Ovary (tissue), 10 donors: ENCODE measurements at places on chromosomes 11 and 22.

DNA sequence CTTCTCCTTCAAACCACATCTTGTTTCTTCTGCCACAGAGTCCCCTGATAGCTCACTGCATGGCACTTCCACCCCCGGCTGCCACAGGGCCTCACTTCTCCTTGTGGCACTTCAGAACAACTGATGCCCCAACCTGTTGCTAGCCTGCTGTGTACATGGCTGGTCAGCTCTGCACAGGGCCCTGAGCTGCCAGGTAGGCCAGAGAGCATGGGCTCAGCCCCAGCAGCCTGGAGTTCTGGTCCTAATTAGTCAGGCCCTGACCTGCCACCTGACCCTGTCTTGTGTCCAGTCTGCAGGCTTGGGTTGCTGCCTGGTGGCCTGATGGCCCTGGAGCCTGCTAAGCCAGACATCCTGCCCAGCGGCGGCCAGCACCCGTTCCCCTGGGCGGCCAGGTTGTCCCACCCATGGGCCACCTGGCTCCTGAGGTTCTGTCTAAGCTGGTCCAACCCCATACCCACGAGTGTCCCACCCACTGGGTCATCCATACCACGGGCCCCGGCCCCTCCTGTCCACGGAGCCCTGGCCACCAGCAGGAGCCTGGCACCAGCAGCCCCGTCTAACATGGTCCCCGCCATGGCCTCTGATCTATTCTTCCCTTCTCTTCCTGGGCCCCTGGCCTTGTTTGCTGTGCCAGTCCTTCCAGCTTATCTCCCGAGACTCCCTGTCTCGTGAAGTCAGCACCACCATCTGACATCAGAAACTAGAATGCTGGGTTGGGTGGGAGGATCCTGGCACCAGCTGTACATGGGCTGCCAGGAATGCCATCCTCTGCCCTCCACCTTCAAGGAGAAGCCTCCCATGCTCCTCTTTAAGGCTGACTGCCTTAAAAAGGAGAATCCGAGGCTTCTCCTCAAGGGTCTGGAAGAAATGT, 3.1 kb upstream of the CERK start:
- no peak for DNase-seq

- no peak for DNase-seq
These were observed 49.8 kb upstream of the SPATA19 start for GRCh38 chr11:133895061-133895479.

- peak; percentile 63 for DNase-seq
These were observed 878 bp downstream of the RRAS2 start for GRCh38 chr11:14357881-14358728.

DNA sequence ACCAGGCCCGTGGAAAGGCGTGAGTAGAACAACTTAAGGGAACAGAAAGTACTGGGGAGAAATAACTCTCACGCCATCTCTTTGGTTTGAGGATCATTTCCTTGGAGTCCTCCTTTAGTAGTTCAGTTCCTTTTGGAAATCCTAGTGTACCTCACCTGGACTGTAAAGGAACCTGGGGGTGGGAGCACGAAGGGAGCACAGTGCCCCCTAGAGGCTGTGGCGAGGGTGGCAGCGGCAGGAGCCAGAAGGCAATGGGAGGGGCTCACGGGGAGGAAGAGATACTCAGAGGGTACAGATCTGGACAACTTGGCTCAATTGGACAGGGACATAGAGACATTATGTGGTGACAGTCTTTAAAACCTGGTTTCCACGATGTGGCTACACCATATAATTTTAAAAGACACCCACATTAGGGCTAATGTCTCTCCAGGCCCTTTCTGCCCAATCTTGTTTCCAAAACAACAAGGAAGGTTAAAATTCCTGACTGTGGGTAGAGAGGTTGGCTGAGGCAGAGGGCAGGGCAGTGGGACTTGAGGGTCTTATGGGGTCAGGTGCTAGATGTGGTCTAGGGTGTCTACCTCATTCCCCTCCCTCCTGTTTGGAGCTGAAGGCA, 87.0 kb downstream of the CSNK2A3 start:
- DNase-seq, result no peak

DNA sequence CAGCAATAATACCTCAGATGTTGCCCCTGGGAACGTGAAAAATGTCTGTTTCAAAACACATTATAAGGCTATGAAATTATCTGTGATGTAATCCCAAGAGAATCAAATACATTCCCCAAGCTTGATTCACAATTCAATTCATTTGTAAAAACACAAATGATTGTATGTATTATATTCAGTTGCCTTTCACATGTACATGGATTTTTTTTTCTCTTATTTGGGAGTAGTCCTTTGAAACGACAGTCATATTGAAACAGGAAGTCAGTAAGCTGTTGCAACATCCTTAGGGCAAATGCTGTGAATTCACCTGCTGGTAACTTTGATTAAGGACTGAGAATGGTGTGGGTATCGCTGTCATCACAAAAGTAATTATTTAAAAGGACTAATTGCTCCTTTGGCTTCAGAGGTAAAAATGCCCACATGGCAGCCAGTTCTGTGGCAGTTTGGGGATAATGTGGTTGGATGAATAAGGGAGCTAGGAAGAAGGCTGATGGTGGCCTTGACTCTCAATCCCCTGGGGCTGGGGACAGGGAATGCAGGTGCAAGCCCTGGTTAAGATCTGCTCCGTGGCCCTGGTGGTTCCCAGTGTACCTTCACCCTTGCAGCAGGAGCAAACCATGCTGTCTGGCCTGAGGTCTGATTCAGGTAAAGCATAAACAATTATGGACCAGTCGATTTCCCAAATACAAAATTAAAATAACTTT, 13.2 kb downstream of the EHF start:
- no peak for DNase-seq

DNA sequence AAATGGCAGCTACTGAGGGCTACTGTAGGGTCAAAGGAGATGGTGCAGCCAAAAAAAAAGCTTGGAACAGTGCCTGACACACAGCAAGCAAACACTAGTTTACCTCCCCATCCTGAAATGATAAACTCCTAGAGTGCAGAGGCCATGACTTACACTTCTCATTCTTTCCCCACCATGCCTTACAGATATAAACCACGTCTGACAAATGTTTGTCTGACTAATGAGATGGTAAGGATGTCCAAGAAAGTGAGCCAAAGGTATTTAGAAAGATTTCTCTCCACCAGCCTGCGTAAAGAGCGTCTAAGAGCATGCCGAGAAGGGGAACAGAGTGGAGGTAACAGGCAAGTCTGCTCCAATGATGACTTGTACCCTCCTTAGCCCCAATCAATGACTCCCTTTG, 99.0 kb downstream of the LARGE1 start:
- DNase-seq, result no peak

- DNase-seq, result no peak
These were observed 78.5 kb downstream of the PLEKHA7 start for GRCh38 chr11:16935518-16936302.

DNA sequence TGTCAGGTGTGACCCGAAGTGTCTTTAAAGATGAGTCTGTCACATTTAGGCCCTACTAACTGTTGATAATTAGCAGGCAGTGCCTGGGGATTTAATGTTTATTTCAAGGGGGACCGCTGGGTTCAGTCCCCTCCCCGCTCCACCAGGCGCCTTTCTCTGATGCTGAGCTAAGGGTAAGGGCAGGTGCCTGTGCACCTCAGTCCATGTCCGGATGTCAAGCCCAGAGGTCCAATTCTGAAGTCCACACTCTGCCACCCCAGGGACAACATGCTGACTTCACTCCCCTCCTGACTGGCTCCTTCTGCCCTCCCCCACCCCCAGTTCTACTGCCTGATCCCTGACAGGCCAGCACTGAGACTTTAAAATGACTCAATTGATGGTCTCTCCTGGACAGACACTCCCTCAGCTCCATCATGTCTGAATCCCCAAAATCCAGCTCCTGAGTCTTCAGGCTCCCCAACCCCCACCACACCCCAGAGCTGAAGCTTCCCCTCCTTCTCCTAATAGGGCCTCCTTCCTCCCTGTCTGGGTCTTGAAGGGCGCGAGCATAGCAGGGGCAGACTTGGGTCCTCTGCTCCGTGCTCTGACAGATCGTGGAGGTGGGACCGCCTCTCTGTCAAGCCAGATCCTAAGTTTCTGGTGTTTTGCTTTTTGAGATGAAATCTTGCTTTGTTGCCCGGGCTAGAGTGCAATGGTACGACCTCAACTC, 49.8 kb upstream of the ANO1 start:
- DNase-seq, result no peak

DNA sequence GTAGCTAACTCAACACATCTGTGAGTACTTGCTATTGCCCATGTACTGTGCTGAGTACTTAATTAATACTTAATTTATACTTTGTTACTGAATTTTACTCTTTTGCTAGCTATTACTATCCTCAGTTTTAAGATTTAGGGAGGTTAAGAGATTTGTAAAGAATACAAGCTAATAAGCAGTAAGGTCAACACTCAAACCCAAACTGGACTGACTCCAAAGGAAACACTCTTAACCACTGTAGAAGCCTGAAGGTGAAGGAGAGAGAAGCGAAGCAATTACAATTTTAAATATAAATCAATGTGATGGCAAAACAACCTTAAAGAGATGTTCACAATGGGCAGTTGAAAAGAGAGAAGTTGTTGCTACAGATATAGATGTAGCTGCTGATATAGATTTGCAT, 204.5 kb downstream of the GUCY1A2 start:
- DNase-seq, result no peak

- peak; percentile 56 for DNase-seq
These were observed 55.3 kb upstream of the FBXO3 start for GRCh38 chr11:33829430-33830141.

- no peak for DNase-seq
These were observed 382.1 kb downstream of the MN1 start for GRCh38 chr22:27419473-27419872.

- DNase-seq, result no peak
These were observed 1.3 kb downstream of the FAM181B start for GRCh38 chr11:82732348-82732733.

DNA sequence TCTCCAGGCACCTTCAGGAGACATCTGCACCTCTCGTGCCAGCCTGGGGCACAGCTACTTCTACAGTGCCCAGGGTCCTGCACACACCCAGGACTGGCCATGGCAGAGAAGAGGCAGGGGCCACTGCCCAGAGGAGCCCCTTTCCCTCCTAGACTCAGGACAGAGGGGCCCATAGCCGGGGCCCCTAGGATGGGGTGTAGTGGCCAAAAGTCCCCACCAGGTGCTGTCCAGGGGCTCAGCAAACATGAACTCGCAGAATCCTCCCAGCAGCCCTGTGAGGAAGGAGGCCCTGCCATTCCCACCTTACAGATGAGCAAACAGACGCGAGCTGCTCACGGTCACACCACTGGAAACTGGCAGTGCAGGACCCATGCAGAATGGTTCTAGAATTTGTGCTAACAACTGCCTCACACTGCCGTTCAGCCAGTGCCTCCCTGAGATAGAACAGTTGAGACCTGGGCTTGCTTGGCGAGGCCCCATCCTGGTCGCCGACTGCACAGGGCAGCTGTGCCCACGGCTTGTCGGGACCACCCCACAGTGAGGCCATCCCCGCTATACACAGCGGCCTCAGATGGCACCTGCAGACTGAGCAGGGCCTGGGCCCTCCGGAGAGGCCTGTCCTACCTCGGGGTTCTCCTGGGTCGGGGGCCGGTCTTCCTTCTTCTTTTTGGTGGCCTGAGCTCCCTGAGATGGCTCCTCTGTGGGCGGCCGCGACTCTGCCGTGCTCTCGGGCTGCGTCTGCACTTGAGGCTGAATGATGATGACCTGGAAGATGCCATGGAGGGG, 96.4 kb downstream of the PHF21B start:
- no peak for DNase-seq

DNA sequence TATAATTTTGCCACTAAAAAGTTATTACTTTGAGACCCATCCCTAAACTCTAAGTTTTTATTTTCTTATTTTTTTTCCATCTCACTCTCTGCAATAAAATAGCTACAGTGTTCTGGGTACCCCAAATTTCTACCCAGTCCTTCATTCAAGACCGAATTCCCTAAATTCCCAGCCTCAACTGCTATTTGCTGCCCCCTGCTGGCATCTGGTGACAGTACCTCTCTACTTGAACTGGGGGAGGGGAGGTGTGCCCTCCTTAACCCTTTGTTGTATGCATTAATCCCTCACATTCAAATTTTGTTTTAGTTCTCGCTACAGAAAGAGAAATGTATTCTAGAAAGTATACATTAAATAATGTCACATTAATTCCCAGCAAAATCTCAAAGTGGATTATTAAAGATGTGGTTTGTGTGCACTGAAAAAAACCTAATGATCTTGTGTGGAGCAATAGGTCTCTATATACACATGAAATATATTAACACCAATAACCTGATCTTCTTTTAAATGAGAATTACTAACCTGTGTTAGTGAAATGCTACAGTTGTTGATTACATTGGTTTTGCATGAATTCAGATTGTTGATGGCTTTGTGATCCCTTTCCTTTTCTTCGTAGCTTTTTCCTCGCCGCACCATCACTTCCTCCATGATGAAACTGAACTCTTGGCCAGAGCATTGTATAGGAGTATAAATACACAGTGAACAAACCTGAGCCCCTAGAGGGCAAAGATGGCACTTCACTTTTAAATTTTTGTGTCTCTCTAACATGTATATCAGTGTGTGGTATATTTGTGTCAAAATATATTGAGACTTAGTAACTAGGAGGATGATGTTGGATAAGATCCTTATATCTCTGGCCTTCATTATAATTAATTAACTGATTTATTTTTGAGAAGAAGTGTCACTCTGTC, 590.0 kb downstream of the METTL15 start:
- DNase-seq, result peak; percentile 16

DNA sequence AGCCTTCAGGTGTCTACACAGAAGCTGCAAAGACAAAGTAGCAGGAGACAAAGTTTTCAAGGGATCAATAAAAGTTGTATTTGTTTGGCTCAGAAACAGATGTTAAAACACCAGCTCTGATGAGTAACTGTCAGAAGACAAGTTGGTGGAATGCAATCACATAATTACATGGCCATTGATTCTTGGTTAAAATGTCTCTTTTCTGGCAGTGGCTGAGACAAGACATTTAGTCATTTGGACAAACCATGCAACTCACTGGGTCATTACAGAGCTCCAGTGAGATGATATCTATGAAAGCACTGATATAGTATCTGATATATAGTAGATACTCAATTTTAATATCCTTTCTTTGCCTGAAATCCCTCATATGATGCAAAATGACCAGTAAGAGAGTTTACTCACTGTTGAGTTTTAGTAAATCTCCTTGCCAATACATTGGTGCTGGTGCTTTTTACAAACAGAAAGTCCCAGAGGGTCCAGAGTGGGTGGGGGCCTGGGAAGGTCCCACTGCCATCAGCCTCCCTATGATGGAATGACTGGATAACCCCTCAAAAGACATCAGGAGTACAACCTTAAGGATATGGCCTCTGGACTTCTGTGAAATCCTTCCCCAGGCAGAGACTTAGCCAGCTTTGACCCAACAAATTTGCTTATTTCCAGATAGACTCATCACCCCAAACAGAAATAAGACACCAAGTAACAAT, 95.0 kb downstream of the SLC1A2 start:
- DNase-seq, result no peak

GRCh38 chr22:48736593-48737460, 1090.8 kb downstream of the BRD1 start:
- no peak for DNase-seq

- no peak for DNase-seq
These were observed 17.1 kb upstream of the BDNF start for GRCh38 chr11:27717377-27717776.

- DNase-seq, result no peak
These were observed 26.1 kb upstream of the ZNRF3 start for GRCh38 chr22:28857288-28857687.

- DNase-seq, result no peak
These were observed 75.3 kb downstream of the SC5D start for GRCh38 chr11:121367844-121368225.

GRCh38 chr11:11973361-11973800, 35.0 kb downstream of the DKK3 start:
- DNase-seq, result peak; percentile 79

- DNase-seq, result peak; percentile 76
These were observed at the start of gene C11orf97 for GRCh38 chr11:94511932-94512781. TSS of gene C11orf97 (plus strand) at chr11:94512461. CDS start at chr11:94512529, 68 bp downstream.
